ENCODE measurements at places on chromosomes 2 and 18.

DNA sequence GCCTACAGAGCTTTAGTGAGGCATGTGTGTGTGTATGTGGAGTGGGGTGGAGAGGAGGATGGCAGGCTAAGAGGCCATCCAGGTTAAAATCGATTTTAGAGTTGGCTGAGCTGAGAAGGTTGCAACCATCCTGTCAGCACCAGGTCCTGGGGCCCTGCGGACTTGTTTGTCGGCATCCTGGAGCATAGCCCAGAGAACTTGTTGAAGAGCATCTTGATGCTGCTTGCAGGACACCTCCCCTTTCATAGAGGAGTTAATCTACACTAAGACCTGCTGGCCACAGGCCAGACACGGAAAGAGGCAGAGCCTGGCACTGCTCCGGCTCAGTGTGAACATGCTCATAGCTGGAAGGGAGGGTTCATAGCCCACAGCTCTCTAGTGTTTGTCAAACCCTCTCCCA lies 72.1 kb upstream of the RGPD5 start:
- no peak for DNase-seq

DNA sequence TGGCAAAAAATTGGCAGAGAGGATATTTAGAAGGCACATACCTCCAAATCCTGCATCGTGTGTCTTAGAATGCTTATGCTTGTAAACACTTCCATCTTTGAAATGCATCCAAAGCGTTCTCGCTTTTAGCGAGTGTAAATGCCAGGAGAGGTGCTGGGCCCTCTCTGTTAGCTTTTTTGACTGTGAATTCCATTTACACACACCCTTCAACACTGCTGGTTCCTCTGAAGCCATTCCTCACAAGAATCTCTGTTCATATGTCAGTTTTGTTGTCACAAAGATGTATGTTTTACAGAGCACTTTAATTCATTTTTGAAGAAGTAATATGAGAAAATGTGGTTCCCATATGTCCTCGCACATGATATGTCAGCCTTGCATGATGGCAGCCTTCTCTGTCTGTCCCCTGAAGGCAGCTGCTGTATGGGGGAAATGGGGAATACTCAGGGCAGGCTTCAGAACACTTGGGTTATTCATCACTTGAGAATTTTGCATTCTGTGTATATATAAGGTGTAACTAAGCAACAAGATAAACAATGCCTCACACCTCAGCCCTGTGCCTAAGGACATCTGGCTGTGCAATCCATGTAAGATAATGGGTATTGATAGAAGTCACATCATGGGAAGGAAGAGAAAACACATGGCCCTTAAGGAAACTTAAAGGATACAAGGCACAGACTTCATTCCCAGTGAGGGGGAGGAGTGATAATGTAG lies 52.3 kb downstream of the RAB27B start:
- no peak for DNase-seq

GRCh38 chr2:36163520-36164254 lies 191.9 kb upstream of the CRIM1 start:
- DNase-seq = no peak

- DNase-seq = peak; percentile 8
Measured at GRCh38 chr2:240810199-240810598, 9.8 kb downstream of the KIF1A start.

DNA sequence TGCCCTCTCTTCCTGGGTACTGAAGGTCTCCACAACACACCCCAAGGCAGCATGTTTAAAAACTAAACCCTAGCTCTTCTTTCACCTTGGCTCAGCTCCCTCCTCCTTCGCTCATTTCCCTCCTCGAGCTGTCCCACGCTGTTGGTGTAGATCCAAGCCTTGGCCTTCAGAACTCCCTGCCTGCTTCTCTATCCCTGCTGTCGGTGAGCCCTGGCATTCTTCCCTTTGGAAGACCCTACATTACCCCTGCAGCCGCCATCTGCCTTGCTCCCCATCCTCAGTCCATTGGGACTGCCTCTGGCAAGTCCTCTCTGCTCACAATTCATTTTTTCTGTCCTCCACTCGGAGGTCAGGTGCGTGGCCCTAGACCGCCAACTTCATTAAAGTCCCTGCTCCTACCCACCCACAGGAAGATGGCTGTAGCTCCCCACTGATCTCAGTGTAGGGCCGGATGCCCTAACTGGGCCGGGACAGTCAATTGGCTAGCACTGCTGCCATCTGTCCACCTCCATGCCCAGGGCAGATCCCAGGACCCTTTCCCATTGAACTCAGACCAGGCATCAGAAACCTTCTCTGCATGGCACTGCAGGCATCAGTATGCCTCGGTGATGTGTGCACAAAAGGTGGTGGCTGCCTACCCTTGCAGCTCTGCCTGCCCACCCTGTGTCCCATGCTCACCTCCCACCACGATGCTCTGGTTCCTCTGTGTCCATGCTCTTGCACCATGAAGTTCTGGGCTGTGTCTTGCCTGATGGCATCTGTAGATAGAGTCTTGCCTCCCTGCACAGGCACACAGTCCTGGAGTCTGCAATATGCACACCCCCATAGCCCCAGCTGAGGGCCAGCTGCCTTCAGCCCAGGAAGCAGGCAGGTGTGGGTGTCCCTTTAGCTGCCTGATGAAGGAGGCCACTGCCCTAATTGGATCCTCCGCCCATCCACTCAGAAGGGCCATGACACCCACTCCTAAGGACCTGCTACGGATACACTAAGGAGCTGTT lies 5.7 kb downstream of the AMER3 start:
- no peak for DNase-seq

- DNase-seq = no peak
Measured at GRCh38 chr2:19021100-19021476, 337.3 kb downstream of the OSR1 start.

All from KBM-7 (cell line).